ENCODE measurements at places on chromosomes 6 and 20.

- no peak for DNase-seq
Measured at GRCh38 chr6:7636151-7636550, 46.2 kb downstream of the SNRNP48 start.

DNA sequence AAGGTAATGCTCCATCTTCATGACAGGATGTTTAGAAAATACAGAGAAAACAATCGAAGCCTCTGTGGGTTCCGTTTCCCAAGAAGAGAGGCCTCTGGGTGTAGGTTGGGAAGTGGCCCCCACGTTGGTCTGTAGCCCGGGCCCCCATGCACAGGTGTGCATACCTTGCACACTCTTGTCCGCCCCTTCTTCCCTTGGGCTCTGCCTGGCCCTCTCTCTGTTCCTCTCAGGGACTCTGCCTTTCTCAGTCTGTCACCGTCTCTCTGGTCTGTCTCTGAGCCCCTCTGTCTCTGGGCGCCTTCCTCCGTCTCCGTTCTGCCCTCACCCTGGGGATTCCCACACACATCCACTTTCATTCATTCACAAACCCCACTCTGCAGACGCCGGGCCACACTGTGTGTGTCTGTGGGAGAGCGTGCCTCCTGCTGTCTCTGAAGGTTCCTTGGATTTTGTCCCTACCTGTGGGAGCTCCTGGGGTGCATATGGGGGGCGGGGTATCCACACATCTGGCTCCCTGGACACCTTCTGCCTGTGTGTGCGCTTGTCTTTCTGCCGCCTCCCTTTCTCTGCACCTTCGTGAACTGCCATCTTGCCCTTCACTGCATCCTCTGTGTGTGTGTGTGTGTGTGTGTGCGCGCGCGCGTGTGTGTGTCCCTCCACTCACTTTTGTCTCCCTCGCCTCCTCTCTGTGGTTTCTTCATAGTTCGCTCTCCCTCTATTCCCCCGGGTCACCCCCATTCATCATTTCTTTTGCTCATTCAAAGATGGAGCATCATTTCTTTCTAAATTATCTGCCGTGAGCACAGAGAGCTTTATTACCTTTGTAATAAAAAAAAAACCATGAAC, 75.3 kb downstream of the SRC start:
- no peak for DNase-seq

DNA sequence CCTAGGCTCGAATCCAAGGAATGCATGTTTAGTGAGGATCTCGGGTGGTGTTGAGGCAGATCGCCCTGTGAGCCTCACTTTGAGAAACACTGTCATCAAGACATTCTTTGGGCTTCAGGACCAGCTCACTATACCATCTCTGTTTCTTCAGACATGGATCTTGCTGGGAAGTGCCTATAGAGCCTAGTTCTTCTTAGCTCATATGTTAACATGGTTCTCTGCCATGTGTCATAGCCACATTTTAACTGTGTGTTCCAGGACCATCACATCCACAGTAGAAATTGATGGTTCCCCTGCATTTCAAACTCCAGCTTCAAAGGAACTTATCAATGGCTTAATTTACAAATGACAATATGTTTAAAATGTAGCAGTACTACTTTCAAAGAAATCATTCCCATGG, 57.4 kb downstream of the NOX3 start:
- DNase-seq = no peak

GRCh38 chr20:32585586-32586127, 524 bp upstream of the NOL4L start:
- peak; percentile 29 for DNase-seq

DNA sequence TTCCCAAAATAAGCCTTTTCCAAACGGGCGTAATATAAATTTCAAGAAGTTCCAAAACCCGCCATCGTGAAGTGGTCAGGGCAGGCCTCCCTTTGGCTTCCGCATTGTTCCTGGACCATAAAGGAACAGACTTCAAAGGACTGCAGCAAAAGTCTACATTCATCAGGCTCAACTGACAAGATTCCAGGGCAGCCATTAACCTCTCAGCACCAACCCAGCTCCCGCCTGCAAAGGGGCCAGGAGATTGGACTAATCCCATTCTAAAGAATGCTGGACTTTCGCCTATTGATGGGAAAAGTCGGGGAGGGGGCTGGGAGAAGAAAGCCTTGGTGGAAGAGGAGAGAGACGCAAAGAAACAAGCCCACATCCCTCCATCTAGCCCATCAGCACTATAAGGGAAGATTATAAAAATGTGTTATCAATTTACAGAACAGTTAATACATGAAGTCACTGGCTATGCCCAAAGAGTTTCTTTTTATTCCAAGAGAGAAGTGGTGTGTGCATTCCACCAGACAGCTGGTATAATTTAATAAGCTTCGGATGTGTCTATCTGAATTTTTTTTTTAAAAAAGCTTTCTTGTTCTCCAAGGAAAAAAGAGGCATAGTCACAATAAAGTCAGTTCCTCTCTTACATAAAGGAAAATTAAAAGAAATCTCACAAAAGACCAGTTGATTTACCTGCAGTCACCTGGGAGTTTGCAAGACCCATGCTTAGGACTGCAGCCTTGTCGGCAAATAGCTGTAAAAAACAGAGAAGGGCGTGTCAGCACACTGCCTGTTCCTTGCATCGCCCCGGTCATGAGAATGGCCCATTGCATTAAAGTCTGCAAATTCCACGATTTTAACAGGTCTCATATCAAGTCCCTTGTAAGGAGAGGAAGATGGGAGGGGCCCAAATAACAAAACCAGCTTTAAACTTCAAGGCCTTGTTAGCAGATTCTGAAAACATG, 17.8 kb downstream of the JAG1 start:
- DNase-seq = no peak
